ENCODE measurements at places on chromosomes 12 and 14.

DNA sequence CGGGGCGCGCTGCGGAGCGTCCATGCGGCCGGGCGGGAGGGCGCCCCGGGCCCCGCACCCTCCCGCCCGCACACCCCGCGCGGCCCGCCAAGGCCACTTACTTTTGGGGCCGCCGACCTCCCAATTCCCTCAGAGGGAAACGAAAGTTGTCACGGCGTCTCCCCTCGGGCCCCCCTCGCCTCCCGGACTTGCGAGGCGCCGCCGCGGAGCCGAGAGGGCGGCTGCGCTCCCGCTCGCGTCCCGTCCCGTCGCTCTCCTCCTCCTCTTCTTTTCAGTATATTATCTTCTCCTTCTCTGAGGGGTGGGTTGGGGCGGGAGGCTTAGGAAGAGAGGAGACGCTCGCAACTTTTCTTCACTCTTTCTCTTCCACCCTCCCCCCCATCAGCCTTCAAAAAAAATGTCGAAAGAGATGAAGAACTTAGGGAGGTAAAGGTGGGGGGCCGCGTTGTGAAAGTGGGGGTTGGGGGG is 613 bp downstream of the DUSP16 start:
- DNase-seq = no peak

- no peak for DNase-seq
These were observed 22.7 kb downstream of the EIF2S3B start for GRCh38 chr12:10528174-10528953.

- no peak for DNase-seq
These were observed 41.9 kb downstream of the CDC42BPB start for GRCh38 chr14:103015426-103015825.

DNA sequence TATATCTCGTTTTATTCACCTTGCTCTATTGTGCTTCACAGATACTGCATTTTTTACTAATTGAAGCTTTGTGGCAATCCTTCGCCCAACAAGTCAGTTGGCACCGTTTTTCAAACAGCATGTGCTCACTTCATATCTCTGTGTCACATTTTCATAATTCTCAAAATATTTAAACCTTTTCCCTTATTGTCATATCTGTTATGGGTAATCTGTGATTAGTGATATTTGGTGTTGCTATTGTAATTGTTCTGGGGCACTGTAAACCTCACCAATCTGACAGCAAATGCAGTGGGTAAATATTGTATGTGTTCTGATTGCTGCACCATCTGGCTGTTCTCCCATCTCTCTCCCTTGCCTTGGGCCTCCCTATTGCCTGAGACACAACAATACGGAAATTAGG is 191.3 kb downstream of the BTG1 start:
- no peak for DNase-seq

- DNase-seq = no peak
These were observed 100.3 kb upstream of the FAR2 start for GRCh38 chr12:29048787-29049186.

GRCh38 chr14:77063571-77064171 is 34.4 kb upstream of the CIPC start:
- no peak for DNase-seq

Measured in cortex of kidney (tissue), 1 donor.